ENCODE measurements at places on chromosomes 5 and 9.

DNA sequence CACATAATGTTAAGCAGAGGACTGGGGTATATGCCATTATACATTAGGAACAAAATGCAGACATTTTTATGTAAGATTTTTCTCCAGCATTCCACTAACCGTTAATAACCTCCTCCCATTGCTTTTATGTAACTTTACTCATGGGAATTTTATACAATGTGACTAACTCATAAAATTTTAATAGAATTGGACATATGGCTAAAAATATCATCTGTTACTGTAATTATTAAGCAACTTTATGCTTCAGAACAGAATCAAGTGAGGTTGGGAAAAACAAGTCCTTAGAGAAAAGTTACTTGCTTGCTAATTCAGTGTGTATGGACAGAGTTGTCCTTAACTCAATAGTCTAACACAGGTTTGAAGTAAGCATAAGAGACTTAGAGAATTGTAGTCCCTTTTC, 54.8 kb upstream of the PCSK1 start:
- no peak for DNase-seq

- DNase-seq: no peak
Measured at GRCh38 chr5:19733612-19734495, 254.1 kb downstream of the CDH18 start.

GRCh38 chr9:8278048-8278447, 478.5 kb upstream of the DMAC1 start:
- no peak for DNase-seq

GRCh38 chr5:177359451-177359851, 1.7 kb downstream of the RGS14 start:
- no peak for DNase-seq

GRCh38 chr5:17992291-17992690, 358.0 kb downstream of the TAF11L14 start:
- no peak for DNase-seq

DNA sequence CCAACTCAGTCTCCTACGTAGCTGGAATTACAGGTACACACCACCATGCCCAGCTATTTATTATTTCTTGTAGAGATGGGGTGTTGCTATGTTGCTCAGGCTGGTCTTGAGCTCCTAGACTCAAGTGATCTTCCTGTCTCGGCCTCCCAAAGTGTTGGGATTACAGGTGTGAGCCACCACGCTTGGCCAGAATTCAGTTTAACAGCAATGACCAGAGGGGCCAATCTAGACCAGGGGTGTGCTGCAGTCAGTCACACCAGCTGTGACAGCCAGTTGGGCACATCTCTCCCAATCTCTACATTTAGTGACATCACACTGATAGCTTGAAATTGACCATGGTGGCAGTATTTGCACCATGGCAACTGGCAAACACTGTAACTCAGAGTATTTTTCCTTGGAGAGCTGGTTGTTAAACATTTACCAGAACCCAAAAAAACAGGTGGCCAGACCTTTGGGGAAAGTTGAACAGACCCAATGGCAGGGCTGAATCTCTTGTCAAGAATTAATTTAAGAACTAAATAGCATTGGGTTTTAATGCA, 67.7 kb upstream of the UBTD2 start:
- DNase-seq: no peak

GRCh38 chr9:131025953-131026858, 17.2 kb downstream of the LAMC3 start:
- DNase-seq: no peak

DNA sequence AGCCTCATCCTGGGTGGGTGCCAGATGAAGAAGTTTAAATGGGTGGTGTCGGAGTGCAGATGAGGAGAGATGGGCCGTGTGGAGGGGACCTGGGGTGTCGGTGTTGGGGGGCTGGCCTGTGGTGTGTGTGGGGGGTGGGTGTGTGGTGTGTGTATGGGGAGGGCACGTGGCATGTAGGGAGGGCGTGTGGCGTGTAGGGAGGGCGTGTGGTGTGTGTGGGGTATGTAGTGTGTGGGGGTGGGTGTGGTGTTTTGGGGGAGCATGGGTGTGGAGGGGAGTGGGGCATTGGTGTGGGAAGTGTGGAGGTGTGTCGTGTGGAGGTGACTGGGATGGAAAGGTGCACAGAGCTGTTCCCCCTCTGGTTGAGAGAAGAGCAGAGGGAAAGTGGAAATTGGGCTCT, 34.5 kb downstream of the SLC46A2 start:
- DNase-seq: no peak

DNA sequence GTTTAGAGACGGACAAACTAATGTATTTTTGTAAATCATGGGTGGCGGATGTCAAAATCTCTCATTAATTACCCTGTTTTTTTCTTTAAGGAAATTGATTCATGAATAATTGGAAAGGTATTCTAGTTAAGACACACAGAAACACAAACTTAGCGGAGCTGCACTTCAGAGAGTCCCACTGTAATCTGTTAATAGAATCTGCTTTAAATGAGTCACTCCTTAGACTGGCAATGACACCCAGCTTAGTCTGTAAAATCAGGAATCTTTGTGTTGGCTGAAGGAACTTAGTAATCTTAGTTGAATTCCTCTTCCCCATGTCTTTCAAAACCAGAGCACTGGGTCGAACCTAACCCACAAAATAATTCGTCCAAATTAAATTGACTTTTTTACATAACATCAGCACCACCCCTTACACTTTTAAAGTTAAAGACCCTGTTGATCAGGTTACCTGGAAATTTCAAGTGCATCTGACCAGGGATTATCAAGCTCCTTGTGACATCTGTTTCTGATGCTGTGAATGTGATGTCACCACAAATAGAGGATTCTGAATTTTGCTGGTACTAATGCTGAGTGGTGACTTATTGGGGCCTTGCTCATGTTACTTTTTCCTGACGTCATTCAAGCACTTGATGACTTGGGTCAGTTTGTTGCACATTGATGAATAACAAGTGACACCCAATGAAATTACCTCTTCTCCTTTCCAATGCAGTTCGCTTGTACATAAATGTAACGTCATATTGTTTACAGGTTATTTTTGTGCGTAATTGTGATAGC, 313.6 kb downstream of the KCTD16 start:
- no peak for DNase-seq

- no peak for DNase-seq
Measured at GRCh38 chr9:38008168-38009034, 60.6 kb downstream of the SHB start.

GRCh38 chr5:134071614-134072207, 42.8 kb upstream of the TCF7 start:
- no peak for DNase-seq

DNA sequence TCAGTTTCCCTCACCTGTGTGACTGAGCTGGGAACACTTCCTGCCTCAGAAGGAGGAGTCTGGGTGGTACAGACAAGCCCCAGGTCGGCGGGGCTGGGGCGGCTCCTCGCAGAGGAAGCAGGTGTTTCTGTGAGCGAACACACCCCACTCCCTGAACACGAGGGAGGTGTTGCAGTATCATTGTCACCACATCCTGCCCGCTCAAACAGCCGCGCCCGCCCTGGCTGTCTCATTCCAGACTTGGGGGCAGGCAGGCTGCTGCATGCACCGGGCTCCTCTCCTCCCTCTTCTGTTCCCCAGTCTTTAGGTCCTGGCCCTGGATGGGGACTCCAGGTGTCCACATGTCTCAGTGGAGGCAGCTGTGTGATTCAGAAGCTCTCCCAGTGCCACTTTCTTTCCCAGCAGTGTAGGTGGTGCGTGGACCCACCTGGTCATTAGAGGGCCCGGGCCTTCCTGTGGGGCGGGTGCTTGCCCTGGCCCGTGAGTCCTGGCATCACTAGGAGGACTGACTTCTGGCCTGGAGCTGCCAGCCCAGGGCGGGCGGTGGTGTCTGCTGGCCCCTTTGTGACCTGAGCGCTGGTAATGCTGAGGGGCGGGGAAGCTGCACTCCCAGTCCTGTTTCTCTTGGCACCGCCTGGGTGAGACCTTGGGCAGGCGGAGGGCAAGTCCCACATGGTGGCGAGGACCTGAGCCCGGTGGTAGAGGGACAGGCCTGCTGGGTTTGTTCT, 18.3 kb upstream of the PHYHD1 start:
- peak; percentile 29 for DNase-seq

GRCh38 chr5:180341595-180341994, 11.5 kb downstream of the GFPT2 start:
- DNase-seq: no peak

GRCh38 chr5:148384380-148384737, 601 bp downstream of the FBXO38 start:
- DNase-seq: no peak

GRCh38 chr9:93232388-93232960, 48.5 kb downstream of the WNK2 start:
- DNase-seq: no peak

DNA sequence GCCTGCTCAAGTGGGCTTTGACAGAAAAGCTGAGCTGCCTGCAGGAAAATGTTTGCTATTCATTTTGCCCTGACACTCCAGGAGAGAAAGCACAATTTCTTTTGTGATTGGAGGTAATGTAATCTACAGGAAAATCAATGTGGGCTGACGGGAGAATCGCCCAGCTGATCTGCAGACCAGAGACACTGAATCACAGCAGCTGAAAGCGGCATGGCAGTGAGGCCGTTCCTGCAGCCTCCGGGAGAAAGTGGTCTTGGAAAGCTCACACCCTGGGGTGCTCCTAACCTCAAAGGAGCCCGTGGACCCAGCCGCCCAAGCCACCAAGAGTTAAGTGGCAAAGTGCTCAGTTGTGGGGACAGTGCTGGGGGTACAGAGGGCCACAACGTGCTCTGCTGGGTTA, 593.6 kb downstream of the BNC2 start:
- DNase-seq: no peak

DNA sequence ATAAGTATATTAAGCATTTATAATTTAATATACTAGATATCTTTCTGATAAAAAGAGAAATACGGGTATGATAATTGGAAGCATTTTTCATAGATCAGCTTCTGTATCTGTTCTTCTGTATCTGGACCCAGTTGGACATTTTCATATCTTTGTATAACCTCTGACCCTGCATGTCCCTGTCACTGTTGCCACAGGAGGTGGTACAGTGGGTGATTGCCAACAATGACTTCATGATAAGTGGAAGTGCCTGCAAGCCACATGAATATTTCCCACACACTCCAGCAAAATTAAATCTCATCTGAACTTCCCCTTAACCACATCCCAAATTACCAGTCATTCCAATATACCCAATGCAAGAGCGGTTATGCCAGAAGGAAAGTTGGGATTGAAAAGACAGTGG, 376.4 kb downstream of the ARRDC3 start:
- DNase-seq: no peak

GRCh38 chr5:57687596-57687995, 205.0 kb upstream of the ACTBL2 start:
- no peak for DNase-seq

GRCh38 chr9:34957492-34958410, at the start of gene PHF24:
Gene PHF24, plus strand, starts transcription at chr9:34958285. Its CDS starts 13,014 bp downstream, at chr9:34971299.
- DNase-seq: no peak
